Camera-type eye (tissue), 1 donor: ENCODE measurements at places on chromosomes 11 and 22. TPM values are rescaled to one million over a fixed set of nuclear protein-coding genes. Genes with fewer than 3 reads are reported as not detected.

SERHL2 gene
- total RNA-seq: 4.5 TPM

COPB1 gene
- 168 TPM for total RNA-seq

DGCR6 gene
- total RNA-seq: 7.1 TPM

GLYATL1 gene
- total RNA-seq: 5.0 TPM

GRIA4 gene
- 163 TPM for total RNA-seq

PLA2G6 gene
- 58.6 TPM for total RNA-seq

POU2AF2 gene
- not detected for total RNA-seq

FAM180B gene
- 1.2 TPM for total RNA-seq

B4GALNT4 gene
- 71.6 TPM for total RNA-seq

PNPLA5 gene
- 0.16 TPM for total RNA-seq

MMP10 gene
- total RNA-seq: 1.3 TPM

FAR1 gene
- 126 TPM for total RNA-seq

PELI3 gene
- 13.6 TPM for total RNA-seq

C11orf86 gene
- not detected for total RNA-seq

TOLLIP gene
- 36.3 TPM for total RNA-seq

TRPM5 gene
- total RNA-seq: 0.11 TPM

MISFA gene
- 1.5 TPM for total RNA-seq

KREMEN1 gene
- 38.2 TPM for total RNA-seq

OR5F1 gene
- not detected for total RNA-seq

DDIAS gene
- 6.8 TPM for total RNA-seq

OR52I1 gene
- total RNA-seq: not detected

RIN1 gene
- 3.0 TPM for total RNA-seq

TPBGL gene
- not detected for total RNA-seq

LGALS12 gene
- 0.60 TPM for total RNA-seq

OR5B12 gene
- total RNA-seq: not detected

PDE2A gene
- total RNA-seq: 16.2 TPM

INCENP gene
- total RNA-seq: 28.0 TPM

MRGPRX4 gene
- total RNA-seq: not detected

GDPD4 gene
- not detected for total RNA-seq

NTM gene
- total RNA-seq: 81.8 TPM

MRGPRE gene
- total RNA-seq: 0.44 TPM

IGF2 gene
- total RNA-seq: 458 TPM

APOA4 gene
- total RNA-seq: not detected

OR2D2 gene
- 0.38 TPM for total RNA-seq

CHRNA10 gene
- total RNA-seq: 0.88 TPM

ARHGAP32 gene
- 56.8 TPM for total RNA-seq

GLB1L3 gene
- 0.71 TPM for total RNA-seq

ANGPTL5 gene
- 0.93 TPM for total RNA-seq

CREB3L1 gene
- 35.6 TPM for total RNA-seq

HBD gene
- not detected for total RNA-seq

HIPK3 gene
- 196 TPM for total RNA-seq

ANO5 gene
- total RNA-seq: 14.8 TPM

RPS6KB2 gene
- 41.7 TPM for total RNA-seq
